ENCODE measurements at places on chromosomes 4 and X.

- DNase-seq: no peak
Measured at GRCh38 chr4:3239303-3239702, 9.7 kb upstream of the MSANTD1 start.

DNA sequence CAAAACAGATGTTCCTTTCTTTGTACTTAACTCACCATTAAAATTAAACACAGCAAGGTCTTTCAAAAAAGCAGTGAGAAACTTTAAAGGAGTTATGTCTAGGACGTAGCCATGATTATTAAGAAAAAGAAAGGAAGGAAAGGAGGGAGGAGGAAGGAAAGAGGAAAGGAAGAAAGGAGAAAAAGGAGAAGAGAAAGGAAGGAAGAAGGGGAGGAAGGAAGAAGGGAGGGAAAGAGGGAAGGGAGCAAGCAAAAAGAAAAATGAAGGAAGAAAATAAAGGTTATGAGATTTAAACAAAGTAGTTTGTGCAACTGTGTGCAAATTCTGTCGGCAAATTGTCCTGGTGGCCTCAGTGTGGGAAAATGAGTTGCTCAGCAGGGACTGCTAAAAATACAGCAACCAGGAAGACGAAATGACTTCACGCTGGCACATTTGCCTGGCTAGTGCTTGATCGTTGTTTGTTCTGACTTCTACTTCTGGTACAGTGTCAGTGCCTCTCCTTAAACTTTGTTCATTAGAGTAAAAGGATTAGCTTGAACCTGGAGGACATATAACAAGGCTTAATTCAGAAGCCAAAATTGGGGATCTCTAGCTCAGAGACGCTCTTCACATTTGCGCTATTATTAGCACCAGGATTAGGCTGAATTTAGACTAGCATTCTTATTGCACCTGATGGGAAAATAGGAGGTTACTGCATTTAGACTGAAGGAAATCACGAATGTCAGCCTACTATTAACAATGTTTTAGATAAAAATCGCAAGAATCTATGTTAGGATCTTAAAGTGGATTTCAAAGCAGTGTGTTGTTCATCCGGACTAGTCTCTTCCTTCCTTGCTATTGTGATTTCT lies 81.2 kb downstream of the DCK start:
- no peak for DNase-seq

- no peak for DNase-seq
Measured at GRCh38 chr4:16993956-16994840, 95.8 kb upstream of the LDB2 start.

DNA sequence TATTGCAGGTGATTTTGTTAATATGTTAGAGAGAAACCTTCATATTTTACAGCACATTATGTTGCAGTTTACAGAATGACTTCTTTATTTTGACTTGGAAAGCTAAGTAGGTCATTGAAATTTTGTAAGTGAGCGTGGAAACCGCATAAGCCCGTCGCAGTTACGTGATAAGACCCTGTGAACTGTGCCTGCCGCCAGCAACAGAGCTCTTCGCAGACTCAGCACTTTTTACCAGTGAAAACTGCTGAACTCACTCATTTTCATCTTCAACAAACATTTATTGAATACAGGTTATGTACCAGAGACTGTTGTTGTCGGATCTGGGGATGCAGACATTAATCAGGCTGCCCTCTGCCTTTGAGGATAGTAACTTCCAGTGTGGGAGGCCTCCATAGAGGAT lies 355.7 kb downstream of the HS3ST1 start:
- no peak for DNase-seq

All from GDM1 (cell line).